Stimulated activated CD8-positive, alpha-beta memory T cell treated with anti-CD3 and anti-CD28 coated beads, Interleukin-7, amount 100 ng/mL, for 48 hours (primary cell): ENCODE measurements at places on chromosomes 16 and 17.

- no peak for DNase-seq
These were observed 16.3 kb downstream of the ANKFY1 start for GRCh38 chr17:4247361-4247970.

GRCh38 chr16:80337786-80338185 is 203.0 kb upstream of the DYNLRB2 start:
- DNase-seq = no peak

DNA sequence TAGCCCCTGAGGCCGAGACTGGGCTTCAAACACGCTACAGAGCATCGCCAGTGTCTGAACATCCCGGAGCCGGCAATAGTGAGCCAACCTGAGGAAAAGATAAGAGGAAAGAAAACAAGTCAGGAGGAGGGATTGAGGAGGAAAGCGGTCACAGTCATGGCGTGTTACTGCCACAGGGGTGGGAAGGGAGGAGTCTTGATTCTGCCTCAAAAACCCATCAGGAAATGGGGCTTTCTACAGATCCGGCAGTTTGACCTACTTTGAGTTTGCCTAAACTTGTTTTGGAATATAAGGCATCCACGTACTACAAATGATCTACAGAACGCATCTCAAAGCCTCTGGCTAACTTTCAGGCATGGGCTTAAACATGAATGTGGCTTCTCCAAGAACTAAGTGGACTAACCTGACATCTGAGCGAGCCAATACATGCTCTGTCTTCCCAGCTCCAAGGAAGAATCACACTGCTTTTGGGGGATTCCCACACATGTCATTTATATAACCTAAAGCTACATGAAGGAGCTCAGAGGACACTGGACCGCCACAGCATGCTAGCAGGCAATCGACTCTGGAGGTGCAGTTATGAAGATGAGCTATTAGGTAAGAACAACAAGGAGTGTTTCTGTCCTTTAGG is 96.6 kb downstream of the WDR59 start:
- no peak for DNase-seq

DNA sequence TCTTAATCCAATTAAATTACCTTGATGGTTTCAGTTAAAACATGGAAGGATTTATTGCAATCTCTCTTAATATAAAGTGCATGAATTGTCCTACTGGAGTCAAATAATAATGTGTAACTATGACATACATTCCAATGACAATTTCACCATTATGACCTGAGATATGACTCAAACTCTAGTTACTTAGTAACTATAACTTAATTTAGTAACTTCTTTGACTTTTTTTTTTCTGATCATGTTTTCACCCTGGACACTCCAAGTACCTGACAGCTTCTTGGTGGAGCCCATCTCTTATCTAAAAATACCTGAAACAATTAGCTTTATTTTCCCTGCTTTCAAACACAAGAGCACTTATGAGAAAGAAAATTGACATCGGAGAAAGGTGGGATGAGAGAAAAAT is 123.7 kb downstream of the STX8 start:
- no peak for DNase-seq

DNA sequence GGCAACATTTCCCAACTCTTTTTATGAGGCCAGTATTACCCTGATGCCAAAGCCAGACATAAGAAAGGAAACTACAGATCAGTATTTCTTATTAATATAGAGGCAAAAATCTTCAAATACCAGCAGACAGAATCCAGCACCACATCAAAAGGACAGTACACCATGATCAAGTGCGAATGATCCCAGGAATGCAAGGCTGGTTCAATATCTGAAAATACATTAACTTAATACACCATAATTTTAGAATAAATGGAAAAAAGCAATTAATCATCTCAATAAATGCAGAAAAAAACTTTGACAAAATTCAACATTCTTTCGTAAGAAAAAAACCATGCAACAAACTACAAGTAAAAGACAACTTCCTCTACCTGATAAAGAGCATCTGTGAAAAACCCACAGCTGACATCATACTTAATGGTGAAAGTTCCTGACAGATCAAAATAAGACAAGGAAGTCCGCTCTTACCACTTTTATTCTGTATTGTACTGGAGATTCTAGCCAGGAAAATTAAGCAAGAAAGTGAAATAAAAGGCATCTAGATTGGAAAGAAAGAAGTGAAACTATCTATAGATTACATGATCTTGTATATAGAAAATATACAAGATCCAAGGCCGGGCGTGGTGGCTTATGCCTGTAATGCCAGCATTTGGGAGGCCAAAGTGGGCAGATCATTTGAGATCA is 26.4 kb upstream of the MAPK3 start:
- DNase-seq = no peak

- DNase-seq = no peak
These were observed 267.2 kb downstream of the PARN start for GRCh38 chr16:14362774-14363371.

GRCh38 chr16:86924537-86924936 is 346.2 kb downstream of the FOXL1 start:
- no peak for DNase-seq

GRCh38 chr16:9556949-9557665 is 465.7 kb downstream of the HAPSTR1 start:
- DNase-seq = no peak

- no peak for DNase-seq
These were observed 14.1 kb upstream of the ABCC12 start for GRCh38 chr16:48169896-48170295.

GRCh38 chr16:86975445-86975844 is 341.7 kb downstream of the C16orf95 start:
- no peak for DNase-seq

DNA sequence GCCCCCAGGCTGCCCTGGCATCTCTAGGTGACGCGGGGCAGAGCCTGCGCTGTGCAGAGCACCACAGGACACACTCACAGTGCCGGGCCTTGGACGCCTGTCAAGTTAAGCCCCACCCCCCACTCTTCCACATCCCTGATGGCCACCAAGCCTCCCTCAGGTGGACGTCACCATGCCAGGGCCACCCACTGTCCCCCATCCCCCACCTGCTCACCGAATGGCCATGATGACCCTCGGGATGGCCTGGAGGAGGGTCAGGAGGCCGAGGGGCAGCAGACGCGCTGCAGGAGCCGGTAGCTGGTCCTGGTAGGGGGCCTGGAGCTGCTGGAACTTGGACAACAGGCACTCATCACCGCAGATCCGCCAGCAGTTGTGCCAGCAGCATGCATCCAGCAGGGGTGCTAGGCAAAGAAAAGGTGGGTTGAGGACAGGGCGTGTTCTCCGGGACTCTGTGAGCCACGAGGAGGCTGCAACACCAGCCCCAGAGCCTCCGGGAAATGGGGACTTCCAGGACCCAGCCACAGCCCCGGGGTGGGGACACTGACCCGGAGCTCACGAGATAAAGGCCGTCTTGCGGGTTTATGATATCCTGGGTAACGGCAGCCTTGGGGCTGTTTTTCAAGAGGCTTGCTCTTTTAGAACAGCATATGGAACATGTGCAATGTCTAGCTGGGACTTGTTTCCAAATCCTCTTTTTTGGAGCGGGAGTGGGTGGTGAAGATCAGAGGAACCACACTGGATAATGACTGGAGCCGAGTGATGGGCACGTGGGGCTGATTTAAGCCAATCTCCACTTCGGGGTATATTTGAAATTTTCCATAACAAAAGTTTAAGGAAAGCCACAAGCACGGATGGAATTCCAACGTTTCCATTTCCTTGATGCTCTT is 11.4 kb downstream of the C16orf95 start:
- DNase-seq = no peak

DNA sequence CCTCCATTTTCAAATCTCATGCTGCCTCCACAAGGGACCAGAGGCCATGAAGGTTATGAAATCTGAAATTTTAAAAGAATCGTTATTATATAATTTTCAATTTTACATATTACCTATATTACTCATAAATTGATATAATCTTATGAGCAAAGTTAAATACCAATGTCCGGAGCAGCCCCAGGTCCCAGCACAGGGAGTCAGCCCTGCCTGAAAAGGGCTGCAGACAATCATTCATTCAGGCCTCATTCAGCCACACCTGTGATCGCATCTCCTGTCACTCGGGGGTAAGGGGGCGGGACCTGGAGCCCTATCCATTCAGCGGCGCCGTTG is 172.5 kb downstream of the AHSP start:
- DNase-seq = no peak

- no peak for DNase-seq
These were observed 106.7 kb downstream of the TTC19 start for GRCh38 chr17:16106161-16106891.

DNA sequence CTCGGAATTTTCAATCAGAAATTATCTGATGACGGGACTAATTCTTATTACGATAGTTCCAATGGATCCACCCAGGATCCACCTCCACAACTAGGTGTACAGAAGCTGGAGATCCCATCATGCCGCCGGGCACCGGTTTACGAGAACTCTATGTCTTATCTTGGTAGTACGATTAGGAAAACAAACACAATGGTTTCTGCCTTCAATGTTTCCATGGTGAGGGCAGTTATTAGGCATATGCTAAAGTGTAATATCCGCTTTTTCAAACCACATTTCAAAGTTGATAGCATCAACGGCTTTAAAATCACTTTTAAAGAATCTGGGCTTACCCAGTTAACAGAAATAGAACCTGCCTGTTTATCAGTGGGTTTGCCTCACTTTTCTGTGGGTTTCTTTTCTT is 705.7 kb downstream of the MAF start:
- DNase-seq = no peak
